ENCODE measurements at places on chromosomes 7 and 10.

- DNase-seq: no peak
These were observed 66.9 kb downstream of the SLC29A4 start for GRCh38 chr7:5349437-5350173.

DNA sequence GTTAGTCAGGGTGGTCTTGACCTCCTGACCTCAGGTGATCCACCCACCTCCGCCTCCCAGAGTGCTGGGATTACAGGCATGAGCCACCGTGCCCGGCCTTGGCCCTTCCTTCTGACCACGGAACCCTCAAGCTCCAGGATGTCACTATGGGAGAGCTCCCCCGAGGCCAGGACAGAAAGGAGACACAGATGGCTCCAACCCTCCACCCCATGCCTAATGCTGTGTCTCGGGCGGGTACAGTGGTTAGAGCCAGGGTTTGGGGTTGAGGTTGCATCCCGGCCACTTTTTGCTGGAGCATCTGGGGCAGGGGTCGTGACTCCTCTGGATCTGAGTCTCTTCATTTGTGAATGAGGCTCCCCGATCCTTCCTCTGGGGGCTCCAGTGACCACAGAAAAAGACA, 8.1 kb downstream of the MYL10 start:
- DNase-seq: no peak

GRCh38 chr7:97871659-97872024, 566 bp downstream of the ASNS start:
- DNase-seq: peak; percentile 2

DNA sequence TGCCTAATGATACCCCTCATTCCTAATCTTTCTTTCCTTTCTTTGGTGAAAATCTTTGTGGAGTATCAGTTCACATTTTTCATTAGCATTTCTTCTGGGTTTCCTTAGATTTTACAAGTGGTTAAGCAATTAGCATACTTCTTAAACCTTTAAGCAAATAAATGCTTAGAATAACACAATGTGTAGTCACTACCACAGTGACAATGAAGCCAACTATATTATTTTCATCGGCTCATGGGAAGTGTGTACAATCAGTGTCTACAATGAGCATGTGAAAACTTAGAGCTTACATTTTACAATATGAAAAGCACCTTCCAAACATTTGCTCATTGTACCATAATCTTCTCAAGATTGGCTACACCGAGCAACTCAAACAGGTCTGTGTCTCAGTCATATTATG, 176.2 kb upstream of the PLXNA4 start:
- no peak for DNase-seq

DNA sequence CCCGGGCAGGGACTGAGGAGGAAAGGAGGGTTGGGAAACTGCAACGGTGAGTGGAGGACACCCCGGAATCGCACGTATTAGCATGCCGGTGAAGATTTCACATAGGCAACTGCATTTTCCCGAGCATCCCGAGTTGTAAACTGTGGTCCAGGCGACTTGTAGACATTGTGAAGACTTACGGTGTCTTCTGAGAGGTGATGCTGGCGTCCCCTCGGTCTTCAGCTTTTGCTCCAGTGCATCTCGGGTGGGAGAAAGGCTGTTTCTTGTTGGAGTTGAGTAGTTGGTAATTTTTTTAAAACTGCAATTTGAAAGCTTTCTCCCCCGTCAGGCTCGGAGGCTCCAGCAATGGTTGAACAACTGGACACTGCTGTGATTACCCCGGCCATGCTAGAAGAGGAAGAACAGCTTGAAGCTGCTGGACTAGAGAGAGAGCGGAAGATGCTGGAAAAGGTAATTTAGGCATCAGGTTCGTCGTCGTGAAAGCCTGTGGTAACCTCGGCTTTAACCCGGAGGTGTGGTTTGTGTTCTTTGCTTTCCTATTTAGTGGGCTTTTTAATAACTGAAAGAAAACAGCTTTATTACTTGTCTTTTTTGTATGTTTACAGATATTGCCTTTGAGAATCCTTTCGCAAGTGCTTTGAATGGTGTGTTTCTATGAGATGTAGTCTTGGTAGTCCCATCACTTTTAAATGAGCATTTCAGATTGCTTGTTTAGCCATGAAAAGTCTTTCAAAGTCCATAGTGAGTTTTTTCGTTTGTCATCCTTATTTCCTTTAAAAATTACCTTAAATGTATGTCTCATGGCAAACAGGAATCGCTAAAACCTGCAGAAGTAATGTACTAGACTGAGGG, 687 bp downstream of the HELLS start:
- DNase-seq: no peak

DNA sequence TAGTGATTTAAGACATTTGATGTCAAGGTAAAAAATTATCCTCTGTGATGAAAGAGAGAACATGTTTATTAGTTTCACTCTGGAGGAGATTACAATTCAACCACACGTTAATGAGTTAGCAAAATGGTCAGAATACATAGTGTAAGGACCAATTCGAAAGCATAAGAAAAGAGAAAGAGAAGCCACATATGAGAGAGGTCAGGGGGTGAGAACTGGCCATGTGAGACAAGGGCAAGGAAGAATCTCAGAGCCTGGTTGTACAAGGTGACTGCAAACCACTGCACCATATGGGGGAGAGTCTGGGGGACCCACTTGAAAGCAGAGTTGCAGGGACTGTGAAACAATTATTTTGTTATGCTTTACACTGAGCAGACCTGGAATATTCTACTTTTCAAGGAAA, 27.7 kb upstream of the BET1 start:
- DNase-seq: no peak

- DNase-seq: no peak
These were observed 59.9 kb downstream of the INSIG1 start for GRCh38 chr7:155357573-155358041.

- DNase-seq: no peak
These were observed 4.8 kb upstream of the CAMK1D start for GRCh38 chr10:12344375-12345110.

DNA sequence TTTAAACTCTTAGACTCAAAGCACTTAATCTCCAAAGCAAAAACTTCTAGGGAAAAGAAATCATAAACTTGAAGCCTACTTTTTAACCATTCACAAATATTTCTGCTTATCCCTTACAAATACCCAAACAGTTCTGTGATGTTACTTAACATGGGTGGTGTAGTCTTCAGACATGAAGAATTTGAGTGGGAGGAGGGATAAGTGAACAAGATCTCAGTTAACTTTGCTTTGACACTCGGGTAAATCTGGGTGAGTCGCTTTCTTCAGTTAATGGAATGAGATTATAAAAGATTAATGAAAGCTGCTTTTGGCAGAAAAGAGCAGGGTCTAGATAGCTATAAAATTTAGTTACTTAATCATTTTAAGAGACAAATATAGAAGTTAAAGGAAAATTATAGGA, 47.5 kb downstream of the RNF133 start:
- DNase-seq: no peak

- DNase-seq: no peak
These were observed 3.7 kb upstream of the ABHD11 start for GRCh38 chr7:73742338-73742752.

DNA sequence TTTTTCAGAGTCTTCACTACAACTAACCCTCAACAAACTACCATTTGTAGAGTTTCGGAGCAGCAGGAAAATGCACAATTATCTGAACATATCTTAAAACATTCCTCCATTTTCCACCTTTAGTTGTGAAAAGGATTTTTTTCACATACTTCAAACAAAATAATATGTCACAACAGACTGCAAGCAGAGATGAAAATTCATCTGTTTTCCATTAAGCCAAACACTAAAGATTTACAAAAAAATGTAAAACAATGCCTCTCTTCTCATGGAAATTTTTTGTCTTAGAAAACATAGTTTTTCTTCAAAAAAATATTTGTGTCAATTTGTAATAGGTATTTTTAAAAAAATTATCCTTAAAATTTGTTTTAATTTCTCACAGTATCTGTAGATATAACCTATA, 98.9 kb downstream of the ARHGAP12 start:
- no peak for DNase-seq

DNA sequence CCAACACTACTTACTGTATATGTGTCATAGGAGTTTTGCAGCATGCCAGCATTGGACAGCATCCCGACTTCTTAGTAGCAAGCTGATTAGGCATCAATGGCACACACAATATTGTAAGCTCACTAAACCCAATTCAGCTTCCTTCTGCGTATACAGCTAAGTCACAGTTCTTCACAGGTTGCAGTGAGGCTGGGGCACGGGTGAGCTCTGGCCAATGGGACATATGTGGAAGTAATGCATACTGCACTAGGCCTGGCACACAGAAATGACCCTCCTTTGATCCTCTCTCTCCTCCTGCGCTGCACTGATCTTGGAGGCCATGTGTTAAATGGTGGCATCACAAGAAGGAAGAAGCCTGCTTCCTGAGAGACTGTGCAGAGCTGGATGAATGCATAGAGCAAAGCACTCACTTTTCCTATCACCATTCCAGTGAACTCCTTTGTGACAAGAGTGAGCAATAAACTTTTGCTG, 11.9 kb downstream of the RAB11FIP2 start:
- DNase-seq: no peak

GRCh38 chr7:47814905-47815613, 133.2 kb downstream of the PKD1L1 start:
- DNase-seq: no peak

DNA sequence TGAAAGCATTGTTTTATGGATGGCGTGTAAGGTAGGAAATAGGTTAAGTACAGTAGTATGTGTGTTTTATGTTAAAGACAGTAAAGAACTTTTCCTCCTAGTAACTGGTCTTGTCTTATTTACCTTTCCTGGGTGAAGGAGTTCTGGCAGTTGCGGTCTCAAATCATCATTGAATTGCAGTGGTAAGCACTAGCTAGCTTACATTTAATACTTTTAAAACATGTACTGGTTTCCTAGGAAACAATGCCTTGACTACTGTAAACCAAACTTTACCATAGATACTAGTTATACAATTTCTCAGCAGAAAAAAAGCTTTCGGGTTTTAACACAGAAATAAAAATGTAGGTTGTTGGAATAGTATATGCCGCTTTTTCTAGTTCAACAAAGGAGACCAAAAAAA, 37.7 kb downstream of the PRKG1 start:
- no peak for DNase-seq

- DNase-seq: no peak
These were observed 76.0 kb upstream of the NKX6-2 start for GRCh38 chr10:132861884-132862461.

DNA sequence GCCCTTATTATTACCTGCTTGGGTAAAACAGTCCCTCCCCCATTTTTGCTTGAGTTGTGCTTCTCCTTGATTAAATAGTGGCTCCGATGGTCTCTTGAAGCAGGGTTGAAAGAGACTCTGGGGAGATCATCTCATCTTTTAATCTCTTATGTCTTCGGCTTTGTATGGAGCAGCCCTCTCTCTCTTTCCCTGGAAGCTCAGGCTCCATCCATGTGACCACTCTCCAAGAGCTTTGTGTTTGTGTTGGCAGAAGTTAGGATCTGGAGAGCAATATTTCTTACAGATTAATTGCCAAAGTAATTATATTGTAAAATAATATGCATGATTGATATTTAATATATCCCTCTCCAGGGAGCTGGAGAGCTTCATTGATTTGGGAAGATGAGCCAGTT, 76.9 kb downstream of the LRRC4 start:
- DNase-seq: no peak

- no peak for DNase-seq
These were observed 155.8 kb downstream of the BMPER start for GRCh38 chr7:34061149-34061548.

- no peak for DNase-seq
These were observed 185.0 kb upstream of the GHITM start for GRCh38 chr10:83954193-83954799.

DNA sequence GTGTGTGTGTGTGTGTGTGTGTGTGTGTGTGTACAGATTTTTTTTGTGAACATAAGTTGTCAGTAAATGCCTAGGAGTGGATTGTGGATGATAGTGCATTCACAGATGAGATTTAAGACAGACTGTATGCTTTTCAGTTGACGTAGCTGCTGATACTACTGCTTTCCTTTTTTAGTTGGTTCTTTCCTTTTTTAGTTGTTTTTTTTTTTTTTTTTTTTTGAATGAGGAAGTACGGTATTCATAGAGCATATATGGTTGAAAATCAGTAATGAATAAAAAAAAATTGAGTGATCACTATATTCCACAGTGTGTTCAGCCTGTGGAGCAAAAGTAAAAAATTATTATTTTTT, 80.5 kb downstream of the RBM33 start:
- no peak for DNase-seq

GRCh38 chr10:69061305-69062161, 26.4 kb upstream of the SRGN start:
- DNase-seq: no peak

- DNase-seq: no peak
These were observed 16.8 kb upstream of the MTPAP start for GRCh38 chr10:30365883-30366282.

GRCh38 chr7:78642751-78643150, 810.7 kb downstream of the MAGI2 start:
- DNase-seq: no peak

DNA sequence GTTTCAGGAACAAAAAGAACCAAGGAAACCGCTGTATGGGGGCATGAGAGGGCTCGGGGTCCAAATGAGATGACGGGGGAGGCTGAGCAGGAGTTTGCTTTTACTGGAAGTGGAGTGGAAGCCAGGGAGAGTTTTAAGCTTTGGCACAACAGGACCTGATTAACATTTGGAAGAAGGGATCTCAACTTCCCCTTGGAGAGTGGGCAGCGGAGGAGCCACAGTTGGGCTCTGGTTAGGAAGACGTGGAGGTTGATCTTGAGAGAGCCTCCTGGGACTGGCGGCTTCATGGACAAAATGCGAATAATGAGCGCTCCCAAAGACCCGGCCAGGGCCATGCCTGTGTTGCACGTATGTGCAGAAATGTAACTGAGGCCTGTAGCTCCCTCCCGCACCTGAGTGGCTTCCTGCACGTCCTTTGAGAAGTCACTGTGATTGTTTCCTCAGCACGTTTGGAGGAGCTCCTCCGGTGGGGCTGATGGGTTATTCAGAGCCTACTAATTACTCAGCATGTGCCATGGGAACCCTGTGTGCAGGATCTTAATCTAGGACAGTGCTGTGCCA, 595.3 kb upstream of the MGMT start:
- no peak for DNase-seq
